SK-N-SH (cell line): ENCODE measurements at places on chromosomes 11 and 22. TPM values are rescaled to one million over a fixed set of nuclear protein-coding genes. Genes with fewer than 3 reads are reported as not detected.

The ADM2 gene
- polyA plus RNA-seq: 0.49 and 0.61 TPM in 2 replicates

The KLHL22 gene
- polyA plus RNA-seq: 26.5 and 29.8 TPM in 2 replicates

The CRYAB gene
- 0.92 and 1.5 TPM in 2 replicates for polyA plus RNA-seq

The SYT7 gene
- polyA plus RNA-seq: 1.1 and 1.4 TPM in 2 replicates

The RAB30 gene
- polyA plus RNA-seq: 3.3 and 4.5 TPM in 2 replicates

The CRYBB3 gene
- polyA plus RNA-seq: 0.10 and 0.35 TPM in 2 replicates

The APOL5 gene
- polyA plus RNA-seq: not detected in 2 replicates

The KIRREL3 gene
- 3.2 and 3.7 TPM in 2 replicates for polyA plus RNA-seq

The ASCC2 gene
- polyA plus RNA-seq: 78.6 and 82.0 TPM in 2 replicates

The DENND6B gene
- polyA plus RNA-seq: 5.6 and 5.8 TPM in 2 replicates

The PRODH gene
- 0.03 and 0.23 TPM in 2 replicates for polyA plus RNA-seq

The TMEM191C gene
- 2.2 and 3.4 TPM in 2 replicates for polyA plus RNA-seq

The SPDYC gene
- polyA plus RNA-seq: not detected in 2 replicates

The RIBC2 gene
- polyA plus RNA-seq: not detected in 2 replicates

The PDE3B gene
- 0.26 and 0.50 TPM in 2 replicates for polyA plus RNA-seq

The KCTD17 gene
- polyA plus RNA-seq: 57.8 and 68.3 TPM in 2 replicates

The SCGB2A2 gene
- not detected in 2 replicates for polyA plus RNA-seq

The APOBEC3F gene
- 3.8 and 4.3 TPM in 2 replicates for polyA plus RNA-seq

The CPT1B gene
- polyA plus RNA-seq: 33.2 and 40.4 TPM in 2 replicates

The TUB gene
- 11.3 and 16.9 TPM in 2 replicates for polyA plus RNA-seq

The OR52E8 gene
- not detected in 2 replicates for polyA plus RNA-seq

The SNX32 gene
- polyA plus RNA-seq: 0.81 and 1.0 TPM in 2 replicates

The EMID1 gene
- polyA plus RNA-seq: 0.71 and 1.1 TPM in 2 replicates

The MRPL17 gene
- polyA plus RNA-seq: 88.3 and 88.6 TPM in 2 replicates

The ROM1 gene
- 7.3 and 7.9 TPM in 2 replicates for polyA plus RNA-seq
